Stimulated activated CD8-positive, alpha-beta memory T cell treated with anti-CD3 and anti-CD28 coated beads, Interleukin-4, amount 100 ng/mL, for 1 hour (primary cell): ENCODE measurements at places on chromosomes 3 and 15.

DNA sequence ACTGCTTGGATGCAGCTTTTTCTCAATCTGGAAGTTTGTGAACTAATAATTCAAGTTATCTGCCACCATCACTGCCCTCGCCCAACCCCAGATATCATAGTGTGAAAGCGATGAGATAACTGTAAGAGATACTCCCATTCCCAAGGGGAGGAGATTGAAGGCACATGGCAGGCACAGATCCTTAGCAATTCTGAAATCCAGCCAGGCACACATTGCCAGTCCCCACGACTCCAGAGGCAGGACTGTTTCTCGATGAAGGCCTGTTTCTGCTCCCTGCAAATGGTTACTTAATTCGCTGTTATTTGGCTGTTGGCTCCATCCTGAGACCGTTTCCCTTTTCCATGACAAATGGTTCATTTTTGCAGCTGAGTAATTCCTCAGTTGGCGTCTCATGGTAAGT is 63.2 kb upstream of the NEDD4 start:
- no peak for DNase-seq

DNA sequence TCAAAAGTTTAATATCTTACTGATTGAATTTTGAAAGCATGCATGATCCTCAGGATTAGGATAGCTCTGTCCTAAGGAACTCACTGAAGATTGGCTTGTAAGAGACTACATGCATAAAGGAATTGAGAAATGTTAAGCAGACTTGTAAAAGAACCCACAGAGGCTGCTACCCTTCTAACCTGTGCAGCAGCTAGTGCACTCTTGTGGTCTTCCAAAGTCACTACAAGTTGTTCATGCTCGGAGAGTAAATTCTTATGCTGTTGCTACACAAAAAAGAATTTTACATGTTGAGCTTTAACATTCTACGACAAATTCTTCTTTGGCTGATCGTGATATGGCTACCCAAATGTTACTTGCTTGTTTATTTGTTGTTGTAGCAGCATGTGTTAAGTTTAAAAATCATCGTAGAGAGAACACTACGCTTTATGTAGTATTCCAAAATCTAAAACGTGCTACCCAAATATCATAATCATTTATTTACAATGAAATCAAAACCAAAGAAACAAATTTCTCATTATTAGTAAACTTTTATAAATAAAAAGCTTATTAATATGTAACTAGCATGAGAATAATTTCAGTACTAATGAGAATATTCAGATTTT is 55.0 kb downstream of the GOLIM4 start:
- no peak for DNase-seq

- DNase-seq = no peak
Measured at GRCh38 chr3:117059067-117059955, 349.7 kb downstream of the TUSC7 start.

- DNase-seq = no peak
Measured at GRCh38 chr3:188584162-188584529, 430.2 kb downstream of the LPP start.

GRCh38 chr15:25339431-25339830 is 99.4 kb downstream of the UBE3A start:
- no peak for DNase-seq
